A549 treated with CpdA at 1 μM for 4 hours (cell line): ENCODE measurements at places on chromosomes 1 and 21. TPM values are rescaled to one million over a fixed set of nuclear protein-coding genes. Genes with fewer than 3 reads are reported as not detected.

SLAMF9 gene
- total RNA-seq, result 0.17 to 0.25 TPM (median 0.22 TPM) in 3 of 5 replicates, not detected in the others

SPRR5 gene
- not detected in 5 replicates for total RNA-seq

RPTN gene
- total RNA-seq, result not detected in 5 replicates

TFF2 gene
- total RNA-seq, result 0.10 TPM in 1 of 5 replicates, not detected in the others
